NCI-H1105 (cell line): ENCODE measurements at places on chromosomes 1 and 21.

DNA sequence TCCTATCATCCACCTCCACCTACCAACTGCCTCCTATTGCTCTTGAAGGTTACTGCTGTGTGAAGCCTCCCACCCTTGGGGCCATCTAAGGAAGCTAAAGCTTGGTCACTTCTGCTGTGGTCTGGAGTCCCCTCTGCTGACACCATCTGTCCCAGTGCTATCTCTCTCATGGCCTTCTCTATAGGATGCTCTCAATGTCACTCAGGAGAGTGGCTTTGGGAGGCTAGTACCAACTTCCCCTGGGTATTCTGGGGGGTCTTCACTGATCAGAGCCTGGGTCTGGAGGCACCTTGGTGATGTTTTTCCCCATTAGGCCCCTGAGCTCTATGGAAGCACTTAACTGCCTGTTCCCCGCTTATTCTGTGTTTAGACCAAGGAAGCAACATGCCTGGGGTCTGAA, 12.3 kb upstream of the NCF2 start:
- no peak for DNase-seq

- no peak for DNase-seq
Measured at GRCh38 chr1:17186216-17186909, 18.6 kb upstream of the PADI1 start.

DNA sequence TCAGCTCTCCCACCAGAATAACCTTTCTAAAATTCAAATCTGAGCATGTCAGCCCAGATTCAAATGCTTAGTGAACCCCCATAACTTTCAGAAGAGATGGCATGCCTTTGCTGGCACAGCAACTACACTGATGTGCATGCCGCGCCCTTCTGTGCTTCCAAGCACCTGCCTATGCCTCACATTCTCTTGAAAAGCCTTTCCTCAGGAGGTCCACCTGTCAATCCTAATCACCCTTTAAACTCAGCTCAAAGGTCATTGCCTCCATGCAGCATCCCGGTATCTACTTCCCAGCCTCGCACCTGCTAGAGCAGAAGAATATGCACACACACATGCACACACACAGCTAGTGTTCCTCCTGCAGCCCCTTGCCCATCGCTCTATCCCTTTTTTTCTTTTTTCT, 5.2 kb upstream of the S100A2 start:
- DNase-seq, result no peak

DNA sequence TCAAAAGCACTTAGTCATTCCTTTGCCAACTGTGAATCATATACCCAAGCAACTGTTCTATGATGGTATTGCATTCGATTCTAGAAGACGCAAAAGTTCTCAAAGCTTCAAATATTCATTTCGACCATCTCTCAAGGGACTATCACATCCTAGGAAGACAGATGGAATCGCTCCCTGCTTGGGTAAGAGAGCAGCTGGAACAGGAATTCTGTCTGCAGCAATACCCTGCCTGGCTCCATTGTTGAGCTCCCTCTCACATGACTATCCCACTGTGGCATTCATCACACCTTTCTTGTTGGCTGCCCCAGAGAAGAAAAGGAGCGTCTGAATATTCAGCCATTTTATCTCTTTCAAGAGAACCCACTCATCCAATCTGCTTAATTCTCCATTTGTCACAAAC, 397.7 kb downstream of the NTNG1 start:
- no peak for DNase-seq
